ENCODE measurements at places on chromosomes 3 and 15.

DNA sequence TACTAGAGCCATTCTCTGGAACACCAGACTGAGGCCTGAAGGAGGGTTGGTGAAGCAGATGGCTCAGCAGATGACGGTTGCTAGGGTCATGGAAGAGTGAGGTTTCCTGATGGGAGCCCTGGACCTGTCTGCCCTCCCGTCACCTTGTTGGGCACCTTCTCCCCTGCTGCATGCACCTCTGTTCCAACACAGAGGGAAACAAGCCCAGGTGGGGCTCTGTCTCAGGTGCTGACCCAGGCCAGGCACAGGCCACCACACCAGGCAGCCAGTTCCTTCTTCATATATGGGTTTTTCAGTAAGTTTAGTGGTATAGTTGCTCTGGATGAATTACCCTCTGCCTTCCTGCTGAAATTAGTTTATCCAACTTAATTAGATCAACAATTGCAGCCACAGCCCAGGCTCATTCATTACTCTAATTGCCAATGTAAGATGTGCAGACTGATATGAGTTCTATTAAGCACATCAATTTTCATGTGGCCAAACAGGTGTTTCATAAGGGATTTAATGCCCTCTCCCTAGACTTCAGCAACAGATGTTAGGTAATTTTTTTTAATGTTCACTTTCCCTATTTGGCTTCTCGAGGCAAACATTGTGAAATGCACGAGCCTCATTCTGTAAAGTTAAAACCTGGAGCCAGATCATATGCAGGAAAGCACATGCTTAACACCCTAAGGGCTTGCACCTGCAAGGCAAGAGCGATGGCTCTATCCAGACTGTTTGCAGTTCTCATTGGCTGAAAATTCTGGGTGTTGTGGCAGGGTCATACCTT lies 174.8 kb downstream of the CHDH start:
- no peaks in the 10 kb centered on the region for H3K27me3 ChIP-seq
- H3K36me3 ChIP-seq, result no peaks in the 10 kb centered on the region
- no peak for DNase-seq
- no peak overlapping the region for H3K27ac ChIP-seq
- H3K4me1 ChIP-seq, result no peaks in the 10 kb centered on the region

- H3K4me1 ChIP-seq, result peaks cover 6% of the 10 kb centered on the region
- no peak overlapping the region for H3K4me3 ChIP-seq
- H3K27ac ChIP-seq, result no peak overlapping the region
- H3K27me3 ChIP-seq, result no peaks in the 10 kb centered on the region
These were observed 55.3 kb downstream of the SLTM start for GRCh38 chr15:58877999-58878825.

DNA sequence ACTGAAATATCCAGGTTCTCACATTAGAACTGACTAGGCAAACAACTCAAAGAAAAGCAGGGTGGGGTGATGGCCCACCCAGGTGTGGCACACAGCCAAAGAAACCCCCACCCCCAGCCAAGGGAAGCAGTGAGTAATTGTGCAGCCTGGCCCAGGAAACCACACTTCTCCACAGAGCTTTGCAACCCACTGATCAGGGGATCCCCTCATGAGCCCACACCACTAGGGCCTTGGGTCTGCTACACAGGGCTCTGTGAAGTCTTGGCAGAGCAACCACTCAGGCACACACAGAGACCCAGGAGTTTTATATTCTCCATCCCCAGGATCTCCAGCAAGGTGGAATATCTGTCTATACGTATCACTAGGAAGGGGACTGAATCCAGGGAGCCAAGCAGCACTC lies 22.2 kb upstream of the TRIM42 start:
- no peaks in the 10 kb centered on the region for H3K4me1 ChIP-seq
- no peak overlapping the region for H3K4me3 ChIP-seq
- no peak for DNase-seq
- H3K27ac ChIP-seq, result no peak overlapping the region
- H3K36me3 ChIP-seq, result no peaks in the 10 kb centered on the region

DNA sequence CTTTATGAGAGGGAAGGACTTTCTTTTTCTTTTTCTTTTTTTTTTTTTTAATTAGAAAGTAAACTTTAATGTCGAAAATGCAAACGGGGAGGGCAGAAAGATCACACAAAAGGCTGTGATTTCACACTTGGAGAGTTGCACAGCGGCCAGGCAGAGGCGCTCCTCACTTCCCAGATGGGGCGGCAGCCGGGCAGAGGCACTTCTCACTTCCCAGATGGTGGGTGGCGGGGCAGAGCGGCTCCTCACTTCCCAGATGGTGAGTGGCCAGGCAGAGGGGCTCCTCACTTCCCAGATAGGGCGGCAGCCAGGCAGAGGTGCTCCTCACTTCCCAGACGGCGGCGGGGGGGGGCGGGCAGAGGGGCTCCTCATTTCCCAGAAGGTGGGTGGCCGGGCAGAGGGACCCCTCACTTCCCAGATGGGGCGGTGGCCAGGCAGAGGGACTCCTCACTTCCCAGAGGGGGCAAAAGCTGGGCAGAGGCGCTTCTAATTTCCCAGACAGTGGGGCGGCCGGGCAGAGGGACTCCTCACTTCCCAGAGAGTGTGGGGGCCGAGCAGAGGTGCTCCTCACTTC lies 88.6 kb downstream of the ATP2B2 start:
- no peaks in the 10 kb centered on the region for H3K36me3 ChIP-seq
- DNase-seq, result no peak
- H3K4me1 ChIP-seq, result no peaks in the 10 kb centered on the region
- H3K4me3 ChIP-seq, result no peak overlapping the region
- no peak overlapping the region for H3K27ac ChIP-seq

DNA sequence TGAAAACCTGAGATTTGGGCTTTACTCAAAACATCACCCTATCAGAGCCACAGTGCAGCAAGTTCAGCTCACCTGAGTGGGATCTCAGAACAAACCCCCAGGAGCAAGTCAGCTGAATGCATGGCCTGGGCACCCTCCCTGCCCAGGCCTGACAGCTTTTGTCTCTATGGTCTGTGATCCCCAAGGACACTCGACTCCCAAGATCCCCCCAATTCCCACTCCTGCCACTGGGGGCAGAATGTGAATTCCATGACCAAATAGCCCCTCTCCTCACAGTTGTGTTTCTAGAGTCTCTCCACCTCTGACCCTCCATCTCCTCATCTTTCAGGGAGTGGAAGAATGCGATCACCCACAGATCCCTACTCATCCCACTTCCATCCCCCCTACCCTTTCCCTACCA lies 58.9 kb downstream of the ZNF445 start:
- H3K27ac ChIP-seq, result no peak overlapping the region
- H3K27me3 ChIP-seq, result no peaks in the 10 kb centered on the region
- DNase-seq, result no peak
- no peaks in the 10 kb centered on the region for H3K4me1 ChIP-seq
